GM23248 (cell line): ENCODE measurements at places on chromosomes 12 and 14. TPM values are rescaled to one million over a fixed set of nuclear protein-coding genes. Genes with fewer than 3 reads are reported as not detected.

DNA sequence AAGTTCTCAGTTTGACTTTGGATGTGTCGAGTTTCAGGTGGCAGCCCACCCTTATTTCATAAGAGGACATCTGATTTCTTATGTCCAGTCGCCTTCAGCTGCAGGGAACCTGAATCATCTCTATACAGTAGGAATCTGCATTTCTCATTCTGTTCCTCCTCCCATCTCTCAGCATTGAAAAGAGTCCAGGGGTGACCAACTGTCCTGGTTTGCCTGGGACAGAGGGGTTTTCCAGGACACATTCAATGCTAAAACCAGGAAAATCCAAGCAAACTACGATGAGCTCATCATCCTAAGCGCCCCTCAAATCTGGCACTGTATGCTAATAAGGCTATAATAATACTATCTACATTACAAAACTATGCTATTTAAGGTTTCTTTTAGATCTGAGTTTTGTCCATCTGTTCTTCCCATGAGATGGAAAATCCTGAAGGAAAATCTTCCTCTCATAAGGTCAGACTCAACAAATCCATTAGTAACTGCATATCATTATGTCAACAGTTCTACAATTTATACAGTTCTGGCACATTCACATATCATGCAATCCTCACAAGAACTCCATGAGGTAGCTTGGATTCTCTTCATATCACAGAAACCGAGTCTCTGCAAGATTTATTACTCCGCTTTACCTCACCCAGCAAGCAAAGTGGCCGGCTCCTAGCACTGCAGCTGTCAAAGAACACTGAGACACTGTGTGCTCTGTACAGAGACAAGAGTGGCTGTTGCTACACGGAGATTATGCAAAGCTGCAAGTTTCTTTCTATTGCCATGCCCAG lies 15.6 kb upstream of the CALM1 start:
- peak; percentile 55 for DNase-seq

DNA sequence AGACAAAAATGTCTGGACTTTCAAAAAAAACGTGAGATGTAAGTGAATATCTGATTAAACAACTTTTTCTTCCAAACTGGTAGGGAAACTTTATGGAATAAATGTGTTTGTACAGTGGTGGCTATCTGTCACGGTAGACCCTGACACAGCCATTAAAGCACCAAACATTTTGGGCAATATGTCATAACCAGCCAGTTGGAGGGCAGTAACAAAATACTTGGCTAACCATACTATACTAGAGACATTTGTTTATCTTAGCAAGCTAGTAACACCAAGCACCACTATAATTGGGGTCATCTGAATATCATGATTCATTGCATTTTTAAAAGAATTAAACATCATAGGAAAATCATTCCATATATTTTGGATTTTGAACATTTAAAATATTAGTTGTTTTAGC lies 6.0 kb upstream of the MYF6 start:
- peak; percentile 5 for DNase-seq

GRCh38 chr14:54735424-54735823 lies 167.2 kb downstream of the GCH1 start:
- no peak for DNase-seq

GRCh38 chr14:35215110-35215813 lies 76.9 kb upstream of the PSMA6 start:
- peak; percentile 67 for DNase-seq

DNA sequence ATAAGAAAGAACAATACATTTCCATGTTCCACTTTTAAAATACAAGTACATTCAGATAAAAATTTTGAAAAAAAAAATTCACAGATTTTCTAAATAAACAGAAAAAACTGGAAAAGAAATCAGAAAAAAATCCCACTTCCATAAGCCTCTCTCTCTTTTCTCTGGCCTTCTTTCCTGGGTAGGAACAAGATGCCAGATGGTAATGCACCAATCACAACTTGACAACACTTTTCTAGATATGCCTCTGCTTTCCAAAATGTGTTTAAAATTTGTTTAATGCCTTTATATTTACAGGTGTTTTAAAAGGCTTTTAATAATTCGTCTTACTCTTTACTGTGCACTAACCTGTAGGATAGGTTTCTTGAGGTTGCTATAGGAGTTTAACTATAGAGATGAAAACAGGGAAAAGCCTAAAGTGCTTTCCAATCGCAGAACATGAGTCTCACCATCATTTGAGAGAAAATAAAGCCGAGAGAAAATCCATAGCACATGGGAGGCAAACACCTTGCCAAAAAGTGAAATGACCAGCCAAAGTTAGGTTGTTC lies 74.2 kb downstream of the TMTC1 start:
- DNase-seq: no peak

DNA sequence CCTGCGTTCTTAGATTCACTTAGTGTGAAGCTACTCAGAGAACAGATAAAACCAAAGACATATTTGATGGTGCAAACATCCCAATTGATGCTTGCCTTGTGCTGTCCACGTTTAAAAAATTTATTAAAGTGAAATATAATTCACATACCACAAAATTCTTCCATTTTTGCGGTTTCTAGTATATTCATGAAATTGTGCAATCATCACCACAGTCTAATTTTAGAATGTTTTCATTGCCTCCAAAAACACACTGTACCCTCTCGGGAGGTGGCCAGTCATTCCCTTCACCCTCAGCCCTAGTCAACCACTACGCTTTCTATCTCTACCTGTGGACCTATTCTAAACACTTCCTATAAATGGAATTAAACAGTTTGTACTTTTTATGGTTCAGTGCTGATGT lies 1109.2 kb downstream of the FLRT2 start:
- DNase-seq: peak; percentile 0

- peak; percentile 89 for DNase-seq
Measured at GRCh38 chr12:108801736-108802100, 55.7 kb downstream of the SSH1 start.

- DNase-seq: no peak
Measured at GRCh38 chr12:47216150-47216677, 136.5 kb upstream of the AMIGO2 start.

DNA sequence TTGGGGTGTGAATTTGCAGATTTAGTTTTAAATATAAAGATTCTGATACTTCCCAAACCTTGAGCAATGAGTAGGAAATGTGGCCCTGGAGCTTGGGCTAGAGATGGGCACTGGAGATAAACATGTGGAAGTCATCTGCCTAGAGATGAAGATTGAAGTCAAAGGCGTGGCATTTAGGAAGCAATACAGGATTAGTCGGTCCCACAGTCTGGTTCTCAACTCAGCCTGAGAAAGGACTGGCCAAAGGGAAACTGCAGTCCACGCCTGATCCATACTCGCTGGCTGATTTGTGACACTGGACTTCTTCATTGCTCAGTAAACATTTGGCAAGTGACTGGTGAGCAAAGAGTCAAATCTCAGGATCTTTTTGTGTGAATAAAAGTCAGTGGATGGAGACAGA lies 268.2 kb upstream of the ATP2B1 start:
- peak; percentile 29 for DNase-seq

GRCh38 chr14:104343690-104344640 lies 205.6 kb downstream of the KIF26A start:
- no peak for DNase-seq

DNA sequence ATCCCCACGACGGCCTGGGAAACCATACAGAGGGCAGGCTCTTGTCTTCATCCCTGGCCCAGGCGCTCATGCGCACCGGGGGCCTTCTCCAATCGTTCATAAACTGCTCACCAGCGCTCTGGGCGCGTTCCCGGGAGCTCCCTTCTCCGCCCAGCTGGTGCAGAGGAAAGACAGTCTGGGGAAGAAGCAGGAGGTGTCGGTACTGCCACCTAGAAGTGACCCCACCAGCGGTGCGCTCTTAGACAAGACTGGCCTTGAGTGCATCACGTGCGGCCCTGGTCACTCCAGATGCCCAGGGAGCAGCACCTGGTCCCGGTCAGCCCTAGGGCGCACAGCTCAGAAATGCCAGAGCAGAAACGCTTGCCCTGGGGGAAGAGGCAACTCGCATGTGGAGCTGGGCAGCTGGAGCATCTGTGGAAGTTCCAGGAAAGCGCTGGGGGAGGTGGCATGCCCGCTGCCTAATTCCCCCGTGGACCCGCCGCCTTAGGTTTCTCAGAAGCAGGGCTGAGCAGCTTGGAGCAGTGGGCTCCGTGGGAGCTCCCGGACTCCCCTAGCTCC lies 2.5 kb downstream of the GSC start:
- DNase-seq: no peak

- no peak for DNase-seq
Measured at GRCh38 chr12:22121224-22121623, 75.2 kb downstream of the CMAS start.

GRCh38 chr12:121060149-121061001 lies 21.3 kb upstream of the OASL start:
- peak; percentile 77 for DNase-seq

GRCh38 chr12:13165617-13166041 lies 30.9 kb upstream of the EMP1 start:
- DNase-seq: peak; percentile 88

- DNase-seq: peak; percentile 66
Measured at GRCh38 chr14:102272392-102272791, 32.6 kb downstream of the MOK start.

DNA sequence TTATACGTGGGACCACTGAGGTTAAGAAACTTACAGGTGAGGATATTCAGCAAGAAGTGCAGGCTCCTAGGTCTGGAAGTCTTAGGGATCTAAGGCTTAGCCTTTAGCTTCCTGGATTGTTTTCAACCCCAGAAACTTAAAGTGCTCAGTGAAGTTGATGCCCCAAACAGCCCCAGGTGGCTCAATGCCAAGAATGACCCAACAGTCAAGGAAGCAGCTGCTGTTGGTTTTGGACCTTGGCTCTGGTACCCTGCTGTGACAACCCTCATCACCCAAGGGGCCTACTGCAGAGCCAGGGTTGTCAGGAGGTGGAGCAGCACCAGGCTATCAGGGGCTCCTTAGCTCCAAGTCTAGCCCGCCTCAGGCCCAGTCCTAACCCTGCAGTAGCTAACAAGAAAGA lies 36.8 kb downstream of the VDR start:
- DNase-seq: no peak

DNA sequence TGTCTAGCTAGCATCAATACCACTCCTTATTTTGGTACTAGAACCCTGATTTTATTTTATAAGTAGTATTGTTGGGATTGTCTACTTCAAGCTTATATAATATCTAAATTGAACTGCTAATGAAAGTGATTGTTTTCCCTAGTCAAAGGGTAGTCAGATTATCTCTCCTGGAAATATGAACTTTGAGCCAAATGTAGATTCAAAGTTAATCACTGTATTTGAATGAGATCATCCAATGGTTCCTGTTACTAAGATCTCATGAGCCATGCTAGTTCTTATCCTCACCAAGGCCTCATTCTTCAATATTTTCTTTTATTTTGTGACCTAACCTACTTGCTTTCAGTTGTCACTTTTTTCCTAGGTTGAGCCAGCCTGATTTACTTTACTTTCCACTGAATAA lies 276.7 kb downstream of the RASSF9 start:
- DNase-seq: peak; percentile 20

DNA sequence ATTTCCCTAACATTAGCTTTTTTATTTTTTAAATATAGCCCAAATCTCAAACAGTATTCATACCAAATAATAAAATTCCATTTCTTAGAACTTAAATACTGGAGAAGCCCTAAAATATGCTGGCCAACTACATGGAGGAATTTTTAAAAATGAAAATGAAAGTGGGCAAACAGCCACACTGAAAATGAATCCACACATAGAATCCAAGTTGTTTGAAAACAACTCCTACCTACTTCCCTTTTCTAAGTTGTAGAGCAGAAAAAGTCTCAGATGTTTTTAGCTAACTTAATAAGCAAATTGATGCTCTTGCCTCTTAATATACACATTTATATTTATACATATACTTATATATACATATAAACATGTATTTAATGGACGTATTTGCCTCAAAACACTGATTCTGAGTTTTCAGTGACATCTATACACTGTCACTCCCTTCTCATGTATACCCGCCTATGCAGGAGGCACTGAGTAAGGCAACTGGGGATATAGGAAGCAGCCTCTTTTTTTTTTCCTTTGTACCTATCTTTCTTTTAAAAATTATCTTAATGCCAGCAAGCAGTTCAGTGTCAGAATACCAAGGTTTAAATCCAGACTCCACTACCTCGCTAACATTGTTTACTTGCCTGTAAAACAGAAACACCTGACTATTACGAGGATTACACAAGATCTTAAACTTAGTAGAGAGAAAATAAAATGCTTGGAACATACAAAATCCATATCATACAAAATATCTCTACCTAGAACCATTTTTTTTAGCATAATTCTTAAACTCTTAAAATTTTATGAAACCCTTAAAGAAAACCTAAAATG lies 13.3 kb downstream of the DICER1 start:
- peak; percentile 39 for DNase-seq

DNA sequence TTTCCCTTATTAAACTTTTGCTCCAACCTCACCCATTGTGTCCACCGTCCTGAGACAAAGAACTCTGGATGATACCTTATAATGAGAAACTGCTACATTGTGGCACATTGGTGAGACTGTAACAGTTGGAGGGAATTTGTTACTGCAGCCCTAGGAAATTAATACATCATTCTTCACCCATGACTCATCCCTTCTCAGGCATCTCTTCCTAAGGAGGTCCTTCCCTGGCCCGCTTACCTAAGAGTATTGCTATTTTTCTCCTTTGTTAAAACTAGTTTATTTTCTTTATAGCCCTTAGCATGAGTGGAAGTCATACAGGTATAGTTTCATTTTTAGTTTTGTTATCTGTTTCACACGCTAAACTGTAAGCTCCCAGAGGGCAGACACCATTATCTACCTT lies 87.1 kb downstream of the TMEM260 start:
- peak; percentile 42 for DNase-seq

- no peak for DNase-seq
Measured at GRCh38 chr12:132070298-132070697, 73.8 kb downstream of the DDX51 start.

DNA sequence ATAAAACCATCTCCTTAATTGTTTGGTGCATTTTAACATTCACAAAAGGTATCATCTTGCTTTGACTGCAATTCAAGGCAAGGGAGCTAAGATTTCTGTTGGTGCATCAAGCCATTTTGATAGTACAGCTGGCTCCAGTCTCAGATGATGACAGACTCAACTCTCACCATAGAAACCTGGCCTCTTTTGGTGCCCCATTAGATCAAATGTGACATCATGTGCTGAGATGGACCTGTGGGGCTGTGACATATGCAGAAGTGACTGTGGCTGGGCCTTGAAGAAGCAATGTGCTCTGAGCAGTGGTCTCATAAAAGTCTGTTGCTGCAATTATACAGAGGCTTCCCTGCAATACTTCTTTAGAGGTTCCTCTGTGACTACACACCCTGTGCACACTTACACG lies 88.4 kb downstream of the SLC2A13 start:
- no peak for DNase-seq

DNA sequence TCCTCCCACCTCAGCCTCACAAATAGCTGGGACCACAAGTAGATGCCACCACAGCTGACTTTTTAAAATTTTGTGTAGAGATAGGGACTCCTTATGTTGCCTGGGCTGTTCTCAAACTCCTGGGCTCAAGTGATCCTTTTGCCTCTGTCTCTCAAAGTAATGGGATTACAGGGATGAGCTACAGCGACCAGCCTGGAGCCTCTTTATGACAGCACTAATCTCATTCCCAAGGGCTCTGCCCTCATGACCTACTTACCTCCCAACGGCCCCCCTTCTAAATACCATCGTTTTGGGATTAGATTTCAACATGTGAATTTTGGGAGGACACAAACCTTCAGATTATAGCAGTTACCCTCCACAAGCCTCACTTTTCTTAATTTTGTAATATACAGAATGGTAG lies 150.6 kb upstream of the FUT8 start:
- DNase-seq: no peak

The NKX2-8 gene
- total RNA-seq: not detected in 2 replicates

The GPHN gene
- 7.0 and 7.6 TPM in 2 replicates for total RNA-seq

The PARP2 gene
- 5.8 and 10.1 TPM in 2 replicates for total RNA-seq

The RPL36AL gene
- total RNA-seq: 89.8 and 92.5 TPM in 2 replicates

The TSPAN8 gene
- total RNA-seq: not detected in 2 replicates

The ISCA2 gene
- total RNA-seq: 12.3 and 22.9 TPM in 2 replicates

The PZP gene
- total RNA-seq: not detected in 2 replicates

The CLEC1A gene
- not detected in 2 replicates for total RNA-seq

The KRT82 gene
- total RNA-seq: not detected in 2 replicates

The TMEM52B gene
- total RNA-seq: 6.7 TPM in 1 of 2 replicates, not detected in the other
